ENCODE measurements at places on chromosomes 6 and 20. TPM values are rescaled to one million over a fixed set of nuclear protein-coding genes. Genes with fewer than 3 reads are reported as not detected.

DNA sequence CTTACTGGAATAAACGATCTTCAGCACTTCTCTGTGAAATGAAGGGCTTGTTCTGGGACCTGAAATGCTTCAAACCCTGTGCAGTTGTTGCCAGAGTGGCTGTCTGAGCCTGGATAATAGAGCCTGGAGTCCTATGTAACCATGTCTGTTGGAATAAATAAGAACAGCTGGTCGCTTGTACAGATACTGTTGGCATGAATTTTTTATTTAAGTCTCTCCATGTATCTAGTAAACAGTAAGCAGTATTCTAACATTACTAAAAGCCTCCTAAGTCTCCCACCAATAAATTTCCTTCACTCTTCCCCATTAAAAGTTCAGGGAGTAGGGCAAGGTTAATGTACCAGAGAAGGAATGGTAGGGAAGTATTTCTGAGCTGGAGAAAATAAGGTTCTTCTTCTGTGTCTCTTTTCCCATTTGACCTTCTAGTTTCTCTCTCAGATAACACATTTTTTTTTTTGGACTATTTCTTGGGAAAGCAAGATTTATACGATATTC lies 227.5 kb downstream of the PRL start:
- H3K4me1 ChIP-seq = peaks cover 21% of the 10 kb centered on the region
- no peaks in the 10 kb centered on the region for H3K27me3 ChIP-seq
- no peaks in the 10 kb centered on the region for H3K36me3 ChIP-seq
- no peak for DNase-seq
- H3K4me3 ChIP-seq = no peak overlapping the region
- no peak overlapping the region for H3K27ac ChIP-seq

- H3K4me3 ChIP-seq = no peak overlapping the region
- DNase-seq = no peak
- no peaks in the 10 kb centered on the region for H3K36me3 ChIP-seq
- H3K27ac ChIP-seq = no peak overlapping the region
- peaks cover 16% of the 10 kb centered on the region for H3K27me3 ChIP-seq
Measured at GRCh38 chr20:62226707-62227590, 6.9 kb upstream of the HRH3 start.

DNA sequence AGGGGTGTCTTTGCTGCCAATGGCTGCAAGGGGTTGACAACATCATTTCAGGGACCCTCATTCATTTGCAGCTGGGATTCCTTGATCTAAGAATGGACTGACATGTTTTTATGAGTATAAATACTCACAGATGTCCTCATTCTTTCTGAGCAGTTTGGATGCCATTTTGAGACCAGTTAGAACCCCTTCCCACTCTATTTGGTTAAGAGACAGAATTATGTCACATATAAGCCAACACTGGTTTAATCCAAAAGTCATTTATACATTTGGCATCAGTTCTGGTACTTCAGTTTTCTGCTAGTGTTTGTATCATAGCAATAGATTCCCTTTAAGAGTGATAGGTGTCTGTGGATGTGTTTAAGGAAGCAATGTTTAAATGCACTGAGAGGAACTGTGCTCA lies 248.8 kb downstream of the SAMD5 start:
- H3K4me3 ChIP-seq = no peak overlapping the region
- no peaks in the 10 kb centered on the region for H3K36me3 ChIP-seq
- DNase-seq = no peak
- H3K27me3 ChIP-seq = no peaks in the 10 kb centered on the region
- H3K4me1 ChIP-seq = no peaks in the 10 kb centered on the region

Gene TUBB2B
- polyA plus RNA-seq = 162 TPM

All from SK-N-SH (cell line).